Left lung (tissue), 14 donors: ENCODE measurements at places on chromosomes 12 and 14.

- peak overlapping the region; percentile 61 for H3K27ac ChIP-seq
- H3K36me3 ChIP-seq = no peaks in the 10 kb centered on the region
- peaks cover 4% of the 10 kb centered on the region for H3K27me3 ChIP-seq
- peak overlapping the region; percentile 37 for H3K4me3 ChIP-seq
- H3K4me1 ChIP-seq = peaks cover 10% of the 10 kb centered on the region
Measured at GRCh38 chr12:52903855-52904508, 894 bp downstream of the KRT8 start.

GRCh38 chr12:121571920-121572319, 8.9 kb downstream of the KDM2B start:
- H3K4me1 ChIP-seq = peaks cover 4% of the 10 kb centered on the region
- H3K4me3 ChIP-seq = no peak overlapping the region
- no peak for DNase-seq
- no peak overlapping the region for H3K27ac ChIP-seq

GRCh38 chr14:39025250-39025809, 77.7 kb downstream of the SEC23A start:
- no peaks in the 10 kb centered on the region for H3K36me3 ChIP-seq
- H3K4me3 ChIP-seq = no peak overlapping the region
- DNase-seq = no peak
- no peak overlapping the region for H3K27ac ChIP-seq

DNA sequence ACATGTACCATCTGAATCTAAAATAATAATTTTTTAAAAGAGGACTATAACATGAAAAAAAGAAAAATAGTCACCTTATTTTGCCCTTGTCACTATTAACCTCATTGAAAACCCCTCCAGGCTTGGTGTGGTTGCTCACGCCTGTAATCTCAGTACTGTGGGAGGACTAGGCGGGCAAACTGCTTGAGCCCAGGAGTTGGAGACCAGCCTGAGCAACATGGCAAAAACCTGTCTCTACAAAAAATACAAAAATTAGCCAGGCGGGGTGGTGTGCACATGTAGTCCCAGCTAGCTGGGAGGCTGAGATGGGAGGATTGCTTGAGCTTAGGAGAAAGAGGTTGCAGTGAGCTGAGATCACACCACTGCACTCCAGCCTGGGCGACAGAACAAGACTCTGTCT, 126.3 kb upstream of the KRAS start:
- DNase-seq = no peak
- no peaks in the 10 kb centered on the region for H3K36me3 ChIP-seq
- H3K27ac ChIP-seq = no peak overlapping the region
- no peak overlapping the region for H3K4me3 ChIP-seq
- H3K27me3 ChIP-seq = no peaks in the 10 kb centered on the region

DNA sequence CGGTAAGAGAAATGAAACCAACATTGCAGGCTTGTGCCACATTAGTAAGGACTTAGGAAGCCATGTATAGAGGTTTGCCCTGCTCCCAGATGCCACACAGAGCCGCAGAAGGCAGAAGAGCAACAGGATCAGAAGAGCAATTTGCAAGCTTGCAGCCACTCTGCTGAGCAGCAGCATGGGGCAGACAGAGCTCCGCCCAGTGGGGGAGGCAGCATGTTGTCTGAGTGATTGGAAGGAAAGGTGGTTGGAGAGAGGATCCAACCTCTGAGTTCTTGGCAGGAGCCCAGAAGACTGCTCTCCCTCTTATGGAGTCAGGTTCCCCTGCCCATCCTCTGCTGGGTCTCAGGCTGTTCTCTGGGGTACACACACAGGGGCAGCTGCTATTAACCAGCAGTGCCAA, 2.3 kb upstream of the KRT6A start:
- no peaks in the 10 kb centered on the region for H3K27me3 ChIP-seq
- no peaks in the 10 kb centered on the region for H3K36me3 ChIP-seq

DNA sequence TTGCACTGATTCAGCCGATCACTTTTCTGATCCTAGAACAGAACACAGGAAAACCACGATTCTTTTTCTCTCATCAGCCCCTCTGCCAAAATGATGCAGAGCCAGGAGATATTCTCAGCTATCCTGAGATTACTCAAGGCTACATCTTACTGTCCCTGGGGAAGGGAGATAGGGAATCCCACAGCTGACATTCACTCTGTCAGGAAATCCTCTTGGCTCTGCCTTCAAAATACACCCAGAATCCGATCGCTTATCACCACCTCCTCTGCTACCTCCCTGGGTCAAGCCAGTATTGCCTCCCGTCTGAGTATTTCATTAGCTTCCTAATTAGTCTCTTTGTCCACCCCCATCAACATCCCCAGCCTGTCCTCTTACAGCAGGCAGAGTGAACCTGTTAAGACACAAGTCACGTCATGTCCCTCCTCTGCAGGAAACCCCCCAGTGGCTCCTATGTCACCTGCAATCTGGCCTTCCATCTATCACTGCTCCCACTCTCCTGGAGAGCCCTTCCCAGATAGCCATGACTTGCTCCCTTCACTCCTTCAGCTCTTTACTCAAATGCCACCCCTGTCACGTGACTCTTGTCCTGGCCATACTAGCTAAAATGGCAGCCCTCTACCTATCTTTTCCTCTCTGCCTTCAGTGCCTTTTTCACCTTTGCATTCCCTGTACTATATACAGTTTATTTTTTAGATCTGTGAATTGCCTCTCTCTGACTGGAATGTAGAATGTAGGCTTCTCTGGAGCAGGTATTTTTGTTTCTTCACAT, 70.3 kb downstream of the GALNT4 start:
- no peak for DNase-seq
- H3K4me1 ChIP-seq = peaks cover 36% of the 10 kb centered on the region
- no peaks in the 10 kb centered on the region for H3K36me3 ChIP-seq
- no peak overlapping the region for H3K4me3 ChIP-seq

GRCh38 chr12:24839268-24839791, 109.6 kb downstream of the BCAT1 start:
- H3K27me3 ChIP-seq = no peaks in the 10 kb centered on the region
- DNase-seq = no peak
- peaks cover 9% of the 10 kb centered on the region for H3K36me3 ChIP-seq
- no peak overlapping the region for H3K4me3 ChIP-seq
- peaks cover 12% of the 10 kb centered on the region for H3K4me1 ChIP-seq

- H3K27ac ChIP-seq = no peak overlapping the region
- H3K4me3 ChIP-seq = no peak overlapping the region
- no peaks in the 10 kb centered on the region for H3K4me1 ChIP-seq
- DNase-seq = no peak
- no peaks in the 10 kb centered on the region for H3K36me3 ChIP-seq
- peaks cover 49% of the 10 kb centered on the region for H3K27me3 ChIP-seq
Measured at GRCh38 chr12:54683398-54683797, 35.2 kb upstream of the DCD start.

DNA sequence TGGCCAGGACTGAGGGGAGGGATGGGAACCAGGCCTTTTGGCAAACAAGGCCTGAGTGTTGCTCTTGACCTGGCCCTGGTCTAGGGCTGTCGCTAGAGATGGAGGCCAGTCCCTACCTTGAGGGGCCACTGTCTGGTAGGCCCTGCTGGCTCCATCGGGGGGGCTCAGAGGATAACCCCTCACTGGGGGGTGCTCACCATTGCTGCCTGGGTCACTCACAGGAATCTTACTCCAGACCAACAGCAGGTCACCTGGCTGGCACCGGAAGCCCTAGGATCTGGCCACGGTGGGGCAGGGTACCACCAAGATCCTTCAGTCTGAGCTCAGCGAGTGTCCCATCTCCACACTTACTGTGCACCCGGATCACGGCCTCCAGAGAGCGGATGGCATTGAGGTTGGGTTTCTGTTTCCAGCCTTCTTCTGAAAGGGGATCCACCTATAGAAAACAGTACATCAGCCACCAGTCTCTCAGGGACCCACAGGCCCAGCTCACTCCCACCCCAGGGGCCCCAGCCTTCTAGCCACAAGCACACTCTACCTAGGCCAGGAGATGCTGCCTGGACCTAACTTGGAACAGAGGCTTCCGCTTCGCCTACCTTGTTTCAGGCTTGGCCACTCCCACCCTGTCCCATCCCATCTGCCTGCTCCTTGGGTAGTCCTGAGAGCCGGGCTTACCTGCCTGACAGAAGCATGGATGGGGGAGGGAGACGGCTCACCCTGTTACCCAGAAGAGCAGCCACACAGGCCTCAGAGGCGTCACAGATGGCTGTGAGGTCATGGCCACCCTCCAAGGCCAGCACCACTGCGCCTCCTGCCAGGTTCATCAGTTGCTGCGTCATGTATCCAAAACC, 12.2 kb downstream of the SLC48A1 start:
- DNase-seq = no peak
- no peak overlapping the region for H3K27ac ChIP-seq
- no peaks in the 10 kb centered on the region for H3K4me1 ChIP-seq

- no peaks in the 10 kb centered on the region for H3K36me3 ChIP-seq
- H3K27me3 ChIP-seq = no peaks in the 10 kb centered on the region
- H3K4me1 ChIP-seq = no peaks in the 10 kb centered on the region
- H3K4me3 ChIP-seq = no peak overlapping the region
- H3K27ac ChIP-seq = no peak overlapping the region
- DNase-seq = no peak
Measured at GRCh38 chr12:2531371-2531770, 263.4 kb upstream of the FKBP4 start.

- H3K36me3 ChIP-seq = no peaks in the 10 kb centered on the region
- H3K4me1 ChIP-seq = no peaks in the 10 kb centered on the region
- peak overlapping the region; percentile 64 for H3K27ac ChIP-seq
Measured at GRCh38 chr14:36069535-36069900, 107.0 kb downstream of the PTCSC3 start.

- H3K4me1 ChIP-seq = no peaks in the 10 kb centered on the region
- no peak for DNase-seq
- no peaks in the 10 kb centered on the region for H3K36me3 ChIP-seq
- no peak overlapping the region for H3K4me3 ChIP-seq
- H3K27ac ChIP-seq = no peak overlapping the region
- no peaks in the 10 kb centered on the region for H3K27me3 ChIP-seq
Measured at GRCh38 chr14:69327507-69327906, 67.5 kb downstream of the GALNT16 start.

DNA sequence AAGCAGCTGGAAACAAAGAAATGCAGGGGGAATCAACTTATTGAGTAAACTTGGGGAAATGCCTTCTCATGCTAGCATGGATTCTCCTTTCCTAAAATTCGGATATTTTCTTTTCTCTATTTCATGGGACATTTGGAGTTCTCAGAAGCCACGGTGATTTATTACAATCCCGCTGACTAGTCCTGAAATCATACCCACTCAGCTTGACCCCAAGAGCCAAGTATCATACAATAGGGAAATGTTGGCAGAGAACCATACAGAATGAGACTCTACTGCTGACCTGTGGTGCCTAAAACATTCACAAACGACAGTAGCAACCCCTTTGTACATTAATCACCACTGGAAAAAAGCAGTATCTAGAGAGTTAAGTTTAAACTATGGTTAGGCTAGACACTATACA, 112.4 kb downstream of the KICS2 start:
- H3K4me1 ChIP-seq = no peaks in the 10 kb centered on the region
- peaks cover 5% of the 10 kb centered on the region for H3K36me3 ChIP-seq
- H3K27me3 ChIP-seq = no peaks in the 10 kb centered on the region
- DNase-seq = no peak
- no peak overlapping the region for H3K27ac ChIP-seq
- no peak overlapping the region for H3K4me3 ChIP-seq

DNA sequence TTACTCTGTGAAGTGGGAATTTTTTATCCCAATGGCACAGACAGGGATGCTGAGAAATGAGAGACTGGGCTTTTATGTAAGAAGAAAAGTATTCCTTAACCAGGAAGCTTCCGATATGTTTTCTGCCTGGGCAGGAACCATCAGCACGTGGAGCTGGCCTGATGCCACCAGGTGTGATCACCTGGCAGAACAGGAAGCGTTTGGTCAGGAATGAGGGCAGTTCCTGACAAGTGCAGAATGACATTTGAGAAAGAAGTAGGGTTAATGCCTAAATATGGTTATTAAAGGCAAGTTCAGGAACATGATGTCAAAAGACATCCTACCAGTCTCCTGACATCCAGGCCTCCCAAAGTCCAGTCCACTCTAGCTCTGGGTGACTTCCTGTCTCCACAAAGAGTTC, 210.3 kb downstream of the NUAK1 start:
- H3K27me3 ChIP-seq = no peaks in the 10 kb centered on the region
- DNase-seq = no peak
- H3K4me3 ChIP-seq = no peak overlapping the region
- H3K27ac ChIP-seq = no peak overlapping the region
- H3K36me3 ChIP-seq = no peaks in the 10 kb centered on the region

- peaks cover 18% of the 10 kb centered on the region for H3K4me1 ChIP-seq
- H3K36me3 ChIP-seq = no peaks in the 10 kb centered on the region
- H3K27me3 ChIP-seq = no peaks in the 10 kb centered on the region
- H3K27ac ChIP-seq = no peak overlapping the region
- DNase-seq = no peak
Measured at GRCh38 chr12:43832463-43833168, 3.3 kb upstream of the TMEM117 start.

GRCh38 chr12:69739287-69740191, 879 bp downstream of the RAB3IP start:
- no peaks in the 10 kb centered on the region for H3K27me3 ChIP-seq
- peak overlapping the region; percentile 90 for H3K4me3 ChIP-seq
- H3K4me1 ChIP-seq = peaks cover 12% of the 10 kb centered on the region
- peak; percentile 56 for DNase-seq

GRCh38 chr14:56056031-56056430, 62.2 kb upstream of the PELI2 start:
- H3K4me1 ChIP-seq = no peaks in the 10 kb centered on the region
- no peaks in the 10 kb centered on the region for H3K27me3 ChIP-seq
- no peak for DNase-seq
- no peak overlapping the region for H3K27ac ChIP-seq

DNA sequence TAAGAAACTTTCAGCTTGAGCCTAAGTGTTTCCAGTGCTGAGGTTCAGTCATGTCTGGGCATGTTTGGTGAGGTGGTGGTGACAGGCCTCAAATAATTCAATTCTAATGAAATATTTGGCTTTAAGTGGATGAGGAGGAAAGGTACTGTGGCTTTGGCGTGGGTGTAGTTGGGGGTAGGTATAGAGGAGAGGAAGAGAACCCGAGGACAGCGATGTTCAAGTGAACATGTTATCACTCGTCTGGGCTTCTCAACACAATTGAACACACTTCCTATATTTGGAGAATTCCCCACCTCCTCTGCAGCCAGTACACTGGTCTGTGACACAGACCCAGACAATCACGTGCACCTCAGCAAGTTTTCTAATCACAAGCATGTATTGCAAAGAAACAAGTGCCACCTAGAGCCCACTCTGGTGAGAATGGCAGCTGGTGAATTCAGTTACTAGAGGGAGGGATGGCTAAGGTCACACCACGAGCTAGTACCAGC, 53.0 kb downstream of the IFNG-AS1 start:
- no peak overlapping the region for H3K27ac ChIP-seq
- H3K27me3 ChIP-seq = no peaks in the 10 kb centered on the region
- no peak overlapping the region for H3K4me3 ChIP-seq
- H3K4me1 ChIP-seq = no peaks in the 10 kb centered on the region
- no peaks in the 10 kb centered on the region for H3K36me3 ChIP-seq
